Smooth muscle cell of bladder (primary cell): ENCODE measurements at places on chromosomes 12 and 14. TPM values are rescaled to one million over a fixed set of nuclear protein-coding genes. Genes with fewer than 3 reads are reported as not detected.

The LRTM2 gene
- total RNA-seq: not detected in 2 replicates

The GLIPR1L2 gene
- total RNA-seq: 0.55 and 0.71 TPM in 2 replicates

The NPFF gene
- total RNA-seq: not detected in 2 replicates

The ACOT6 gene
- total RNA-seq: not detected in 2 replicates

The KRT75 gene
- total RNA-seq: not detected in 2 replicates

The SOX5 gene
- total RNA-seq: 6.1 and 8.0 TPM in 2 replicates

The KLHL33 gene
- 0.14 and 0.18 TPM in 2 replicates for total RNA-seq

The FGF23 gene
- not detected in 2 replicates for total RNA-seq

The PPFIA2 gene
- 0.85 and 2.2 TPM in 2 replicates for total RNA-seq

The MYL2 gene
- not detected in 2 replicates for total RNA-seq

The SYNDIG1L gene
- total RNA-seq: not detected in 2 replicates

The PTGER2 gene
- 6.6 and 8.4 TPM in 2 replicates for total RNA-seq

The DNM1L gene
- total RNA-seq: 61.3 and 62.2 TPM in 2 replicates

The OLR1 gene
- total RNA-seq: 0.92 and 3.1 TPM in 2 replicates

The P2RX2 gene
- total RNA-seq: not detected in 2 replicates

The KCNJ8 gene
- total RNA-seq: 10.8 and 19.8 TPM in 2 replicates

The GAS2L3 gene
- total RNA-seq: 5.3 and 6.3 TPM in 2 replicates

The LIMA1 gene
- 100 and 107 TPM in 2 replicates for total RNA-seq

The MANSC4 gene
- total RNA-seq: not detected in 2 replicates

The HOTAIR gene
- 0.09 and 0.28 TPM in 2 replicates for total RNA-seq

The TMCC3 gene
- 0.71 and 1.4 TPM in 2 replicates for total RNA-seq

The RBMS2 gene
- total RNA-seq: 10.2 and 10.5 TPM in 2 replicates

The OASL gene
- 0.09 and 0.57 TPM in 2 replicates for total RNA-seq

The SYNJ2BP gene
- total RNA-seq: 12.2 and 12.9 TPM in 2 replicates

The CLEC4D gene
- total RNA-seq: not detected in 2 replicates

The KRT82 gene
- not detected in 2 replicates for total RNA-seq

The NEUROD4 gene
- not detected in 2 replicates for total RNA-seq

The ERP29 gene
- 104 and 124 TPM in 2 replicates for total RNA-seq

The ADGRD1 gene
- total RNA-seq: 10.2 and 19.9 TPM in 2 replicates

The CCDC184 gene
- 0.43 and 0.83 TPM in 2 replicates for total RNA-seq

The LTB4R2 gene
- 1.6 and 2.7 TPM in 2 replicates for total RNA-seq

The SLC7A7 gene
- 4.1 and 6.1 TPM in 2 replicates for total RNA-seq

The CLEC12A gene
- total RNA-seq: not detected in 2 replicates

The MGP gene
- 8.0 and 15.5 TPM in 2 replicates for total RNA-seq

The FOXG1 gene
- under 0.01 TPM in 2 replicates for total RNA-seq

The CMA1 gene
- not detected in 2 replicates for total RNA-seq

The BCL2L14 gene
- total RNA-seq: not detected in 2 replicates

The PTPRB gene
- total RNA-seq: under 0.01 and 0.55 TPM in 2 replicates

The TOMM20L gene
- total RNA-seq: not detected in 2 replicates

The CLEC7A gene
- 0.14 TPM in 1 of 2 replicates, not detected in the other for total RNA-seq

The CLBA1 gene
- 6.0 and 7.1 TPM in 2 replicates for total RNA-seq

The FLRT2 gene
- 2.8 and 8.0 TPM in 2 replicates for total RNA-seq

The SLCO1B1 gene
- not detected in 2 replicates for total RNA-seq

The SLC15A4 gene
- total RNA-seq: 30.4 and 34.6 TPM in 2 replicates

The ARHGEF40 gene
- 16.4 and 17.3 TPM in 2 replicates for total RNA-seq

The HHIPL1 gene
- total RNA-seq: 4.4 and 7.9 TPM in 2 replicates

The NTN4 gene
- total RNA-seq: 47.8 and 76.1 TPM in 2 replicates

The PIWIL1 gene
- not detected in 2 replicates for total RNA-seq

The SNAPC1 gene
- total RNA-seq: 14.1 and 18.2 TPM in 2 replicates

The BCL11B gene
- under 0.01 TPM in 1 of 2 replicates, not detected in the other for total RNA-seq

The EFS gene
- 1.5 and 3.1 TPM in 2 replicates for total RNA-seq

The REC8 gene
- 0.85 and 1.2 TPM in 2 replicates for total RNA-seq

The CBLN3 gene
- 3.3 and 3.4 TPM in 2 replicates for total RNA-seq

The PTCSC3 gene
- total RNA-seq: not detected in 2 replicates

The SLC41A2 gene
- 10.0 and 18.1 TPM in 2 replicates for total RNA-seq

The GLT8D2 gene
- 56.2 and 75.8 TPM in 2 replicates for total RNA-seq
